ENCODE measurements at places on chromosomes 2 and 18. TPM values are rescaled to one million over a fixed set of nuclear protein-coding genes. Genes with fewer than 3 reads are reported as not detected.

Gene SERPINB5
- not detected for total RNA-seq

- no peaks in the 10 kb centered on the region for H3K4me1 ChIP-seq
- H3K36me3 ChIP-seq: no peaks in the 10 kb centered on the region
- H3K27ac ChIP-seq: no peak overlapping the region
These were observed 208.5 kb upstream of the FN1 start for GRCh38 chr2:215644233-215644897.

GRCh38 chr18:13007248-13007560, 16.0 kb downstream of the CEP192 start:
- no peak for DNase-seq
- H3K4me3 ChIP-seq: no peak overlapping the region
- no peaks in the 10 kb centered on the region for H3K27me3 ChIP-seq
- H3K27ac ChIP-seq: no peak overlapping the region
- no peaks in the 10 kb centered on the region for H3K4me1 ChIP-seq

- no peaks in the 10 kb centered on the region for H3K36me3 ChIP-seq
- H3K4me1 ChIP-seq: no peaks in the 10 kb centered on the region
- H3K4me3 ChIP-seq: no peak overlapping the region
These were observed 298.9 kb downstream of the DSEL start for GRCh38 chr18:67217551-67218166.

Data from SJCRH30 (cell line).